Stomach (tissue), 19 donors: ENCODE measurements at places on chromosomes 7 and 10. TPM values are rescaled to one million over a fixed set of nuclear protein-coding genes. Genes with fewer than 3 reads are reported as not detected.

The DNAH11 gene
- under 0.01 TPM for polyA plus RNA-seq

The NANOS1 gene
- polyA plus RNA-seq, result 5.8 TPM

The TAS2R4 gene
- polyA plus RNA-seq, result not detected

The TEX47 gene
- not detected for polyA plus RNA-seq

The LRRC18 gene
- polyA plus RNA-seq, result not detected

The EFCAB10 gene
- not detected for polyA plus RNA-seq

The PTF1A gene
- polyA plus RNA-seq, result 3.4 TPM

DNA sequence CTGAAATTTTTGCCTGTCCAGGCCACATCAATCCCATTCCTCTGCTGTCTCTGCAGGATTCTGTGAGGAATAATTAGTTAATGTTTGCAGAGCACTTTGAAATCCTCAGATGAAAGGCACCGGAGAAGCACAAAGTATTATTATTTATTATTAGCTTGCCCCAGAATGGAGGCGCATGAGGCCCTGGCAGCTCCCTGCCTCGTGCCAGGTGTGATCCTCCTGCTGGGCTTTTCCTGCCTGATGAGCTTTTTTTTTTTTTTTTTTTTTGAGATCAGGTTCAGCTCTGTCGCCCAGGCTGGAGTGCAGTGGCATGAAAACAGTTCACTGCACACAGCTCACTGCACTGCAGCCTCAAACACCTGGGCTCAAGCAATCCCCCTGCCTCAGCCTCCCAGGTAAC is 65.2 kb downstream of the TCF7L2 start:
- no peak for DNase-seq

DNA sequence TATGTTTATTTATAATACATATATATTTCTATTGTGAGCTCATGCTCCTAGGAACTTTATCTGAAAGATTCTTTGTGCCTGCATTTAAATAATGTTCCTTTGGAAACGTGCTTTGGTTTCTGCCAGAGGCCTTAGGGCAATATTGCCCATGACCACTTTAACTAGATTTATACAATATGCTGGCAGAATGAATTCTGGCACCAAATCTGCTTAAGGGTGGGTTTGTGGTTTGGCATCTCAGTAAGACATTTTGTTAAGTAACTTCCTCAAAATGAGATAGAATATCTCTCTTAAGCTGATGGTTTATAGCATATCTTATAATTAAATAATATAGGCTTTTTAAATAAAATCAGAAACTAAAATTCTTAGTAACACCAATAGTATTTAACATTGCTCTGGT is 252.9 kb downstream of the RNLS start:
- DNase-seq, result no peak

- DNase-seq, result no peak
Observed at GRCh38 chr7:44173911-44174693, 15.1 kb downstream of the GCK start.

DNA sequence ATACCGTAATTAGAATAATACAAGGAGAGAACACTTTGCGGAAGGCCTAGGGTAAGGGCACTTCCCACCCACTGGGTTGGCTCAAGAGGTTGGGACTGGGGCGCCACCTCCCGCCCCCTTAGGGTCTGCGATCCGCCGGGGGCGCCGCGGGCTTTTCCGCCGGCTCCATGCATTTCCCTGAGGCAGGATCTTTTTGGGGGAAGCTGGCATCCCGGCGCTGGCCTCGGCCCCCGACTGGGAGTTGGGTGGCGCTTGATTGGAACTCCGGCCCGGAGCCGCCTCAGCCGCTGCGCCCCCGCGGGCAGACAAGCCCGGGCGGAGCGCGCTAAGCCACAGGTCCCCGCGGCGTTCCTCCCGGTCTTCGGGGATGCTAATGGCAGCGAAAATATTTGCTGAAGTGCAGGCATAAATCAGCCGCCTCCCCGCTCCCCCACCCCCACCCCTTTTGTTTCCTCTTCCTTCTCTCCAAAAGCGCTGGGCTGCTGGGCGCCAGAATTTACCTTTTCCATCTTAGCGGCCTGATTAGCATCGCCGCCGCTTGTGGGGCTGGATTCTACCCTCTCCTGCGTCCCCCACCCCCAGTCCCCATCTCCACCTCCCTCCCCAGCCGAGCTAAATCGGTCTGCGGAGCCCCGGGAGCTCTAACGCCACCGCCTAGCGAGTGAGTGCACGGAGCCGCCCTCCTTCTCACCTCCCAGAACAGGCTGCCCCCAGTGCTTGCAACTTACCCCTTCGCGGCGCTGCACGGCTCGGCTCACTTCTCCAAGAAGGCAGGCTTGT is 5.1 kb downstream of the UNC5B start:
- no peak for DNase-seq

DNA sequence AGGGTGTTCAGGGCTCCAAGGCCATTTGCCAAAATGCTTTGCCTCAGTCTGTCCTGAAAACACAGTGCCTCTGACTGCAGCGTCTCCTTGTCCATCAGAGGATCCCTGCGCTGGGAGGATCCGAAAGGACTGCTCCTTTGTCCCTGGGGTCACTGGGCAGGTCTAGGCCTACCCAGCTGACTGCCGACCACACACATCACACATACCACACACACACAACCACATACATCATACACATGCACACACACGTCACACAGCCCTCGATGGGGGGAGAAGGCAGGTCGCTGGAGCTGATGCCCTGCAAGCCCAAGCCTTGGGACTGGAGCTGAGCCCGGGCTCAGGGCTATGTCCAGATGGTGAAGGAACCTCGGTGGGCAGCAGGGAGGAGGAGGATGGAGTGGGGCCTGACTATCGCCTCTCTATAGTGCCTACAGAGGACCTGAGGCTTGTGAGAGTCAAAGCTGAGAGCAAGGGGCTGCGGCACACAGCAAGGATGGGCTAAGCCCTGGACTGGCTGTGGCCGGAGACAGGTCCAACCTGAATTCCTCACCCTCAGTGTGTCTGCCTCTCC is 29.1 kb downstream of the GPRIN2 start:
- DNase-seq, result peak; percentile 25

GRCh38 chr10:31018962-31019361 is 12.7 kb downstream of the ZNF438 start:
- no peak for DNase-seq

GRCh38 chr7:94056796-94057207 is 52.6 kb upstream of the BET1 start:
- DNase-seq, result no peak

GRCh38 chr7:149228831-149229471 is 10.5 kb upstream of the ZNF212 start:
- DNase-seq, result no peak

- peak; percentile 13 for DNase-seq
Observed at GRCh38 chr7:81264116-81264515, 345.3 kb upstream of the SEMA3C start.

DNA sequence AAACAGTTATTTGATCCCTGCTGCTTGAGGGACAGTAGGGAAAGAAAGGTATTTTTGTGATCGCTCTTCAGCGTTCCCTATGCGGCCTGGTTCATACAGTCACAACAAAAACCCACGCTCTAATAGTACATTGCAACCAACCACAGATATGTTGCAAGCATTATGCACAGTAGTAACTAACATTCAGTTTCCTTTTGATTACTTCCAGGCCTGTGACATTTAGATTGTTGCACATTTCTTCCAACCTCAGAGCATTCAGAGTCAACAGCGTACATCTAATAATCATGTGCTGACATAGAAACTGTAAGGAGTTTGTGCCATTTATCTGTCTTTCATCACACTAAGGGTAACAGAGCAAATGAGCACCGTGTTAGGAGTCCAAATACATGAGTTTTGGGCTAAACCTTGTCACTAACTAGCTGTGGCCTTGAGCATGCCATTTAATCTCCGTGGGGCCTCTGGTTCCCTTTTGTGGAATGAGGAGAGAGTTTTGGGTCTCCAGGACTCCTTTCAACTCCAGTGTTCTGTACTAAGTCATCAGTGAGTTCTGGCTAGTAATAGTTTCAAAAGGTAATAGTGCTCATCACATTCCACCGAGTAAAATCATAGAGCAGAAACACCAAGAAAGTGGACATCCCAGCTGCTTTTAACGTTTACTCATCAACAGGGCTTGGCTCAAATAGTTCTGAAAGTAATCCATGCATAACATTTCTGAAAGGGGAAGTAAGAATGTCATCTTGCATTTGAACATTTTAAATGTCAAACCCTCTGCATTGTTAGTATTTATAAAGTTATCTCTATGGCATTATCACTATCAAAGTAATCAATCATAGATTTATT is 99.0 kb upstream of the FZD1 start:
- DNase-seq, result no peak

GRCh38 chr10:60531006-60531405 is 141.3 kb upstream of the ANK3 start:
- no peak for DNase-seq

- no peak for DNase-seq
Observed at GRCh38 chr10:31020209-31020608, 11.5 kb downstream of the ZNF438 start.

- DNase-seq, result no peak
Observed at GRCh38 chr10:80976658-80977057, 439.0 kb downstream of the SH2D4B start.

DNA sequence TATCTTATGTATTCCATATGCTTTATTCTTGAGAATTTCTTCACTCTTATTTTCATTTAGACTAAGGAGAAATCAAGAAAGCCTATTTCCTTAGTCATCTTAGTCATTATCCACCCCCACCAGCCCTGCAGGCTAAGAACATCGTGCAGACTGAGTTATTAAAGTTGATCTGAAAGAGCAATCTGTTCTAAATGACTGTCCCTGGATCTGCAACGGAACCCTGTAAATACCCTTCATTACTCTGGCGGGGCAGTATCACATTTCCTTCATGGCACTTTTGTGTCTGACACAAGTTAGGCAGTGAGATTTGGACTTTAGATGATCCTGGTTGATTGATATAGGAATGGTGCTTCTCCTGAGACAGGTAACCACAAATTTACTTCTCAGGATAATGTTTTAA is 3.5 kb upstream of the MYPN start:
- no peak for DNase-seq

DNA sequence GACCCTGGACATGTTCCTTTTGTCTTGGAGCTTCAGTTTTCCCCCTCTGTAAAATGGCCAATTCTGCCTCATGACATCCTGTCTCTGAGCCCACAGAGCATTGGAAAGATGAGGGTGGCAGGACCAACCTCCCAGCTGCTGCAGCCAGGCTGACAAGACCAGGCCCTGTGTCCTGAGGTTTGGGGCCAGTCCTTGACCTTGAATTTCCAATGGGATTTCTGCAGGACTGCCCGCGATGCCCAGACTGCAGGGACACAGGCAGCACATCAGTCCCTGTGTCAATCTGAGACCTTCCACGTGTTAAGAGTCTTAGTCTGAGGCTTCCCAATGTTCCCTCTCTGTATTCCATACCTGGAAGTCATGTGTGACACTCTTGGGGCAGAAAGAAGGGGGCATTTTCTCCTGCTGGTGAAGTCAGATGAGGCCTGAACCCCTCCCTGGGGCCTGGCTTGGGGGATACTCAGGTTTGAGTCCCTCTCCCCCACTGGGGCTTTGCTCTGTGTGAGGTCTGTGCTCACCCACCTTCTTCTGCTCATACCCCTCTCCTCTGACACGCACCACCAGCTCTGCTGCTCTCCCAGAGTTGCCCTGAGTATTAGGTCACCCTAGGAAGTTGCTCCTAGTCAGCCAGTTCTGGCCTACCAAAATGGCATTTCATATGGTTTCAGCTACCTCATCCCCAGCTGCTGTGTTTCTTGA is 79.2 kb downstream of the ADCY1 start:
- peak; percentile 5 for DNase-seq

DNA sequence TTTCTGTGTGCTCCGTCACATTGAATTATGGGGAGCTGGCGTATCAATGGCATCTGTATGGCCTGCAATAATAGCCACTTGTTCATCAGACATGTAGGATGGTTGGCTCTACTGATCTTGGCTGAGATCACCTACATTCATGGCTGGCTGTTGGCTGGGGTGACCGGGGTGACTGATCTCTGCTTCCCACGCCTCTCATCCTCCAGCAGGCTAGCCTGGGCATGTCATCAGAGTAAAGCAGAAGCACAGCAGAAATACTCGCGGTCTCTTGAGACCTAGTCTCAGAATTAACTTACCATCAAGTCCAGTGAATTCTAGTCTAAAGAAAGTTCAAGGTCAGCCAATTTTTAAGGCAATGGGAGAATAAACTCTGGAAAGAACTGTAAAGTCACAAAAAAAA is 257.7 kb upstream of the GLI3 start:
- no peak for DNase-seq

GRCh38 chr7:114196517-114196916 is 218.1 kb upstream of the FOXP2 start:
- no peak for DNase-seq

DNA sequence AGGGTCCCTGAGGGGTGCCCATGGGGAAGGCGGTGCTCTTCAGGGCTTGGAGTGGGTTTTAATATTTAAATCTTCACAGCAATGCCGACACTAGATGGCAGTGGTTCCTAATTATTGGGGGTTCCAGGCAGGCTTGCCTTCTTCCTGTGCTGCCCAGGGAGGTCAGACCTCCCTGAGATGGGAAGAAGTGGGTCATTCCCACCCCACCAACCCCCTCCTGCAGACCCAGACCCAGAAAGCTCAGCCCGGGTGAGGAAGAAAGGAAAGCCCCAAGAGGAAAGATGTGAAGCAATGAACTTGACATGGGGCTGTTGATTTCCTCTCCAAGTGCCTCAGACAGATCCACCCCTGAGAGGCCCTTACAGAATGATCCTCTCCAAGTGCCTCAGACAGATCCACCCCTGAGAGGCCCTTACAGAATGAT is 85.1 kb upstream of the LANCL2 start:
- peak; percentile 63 for DNase-seq

- DNase-seq, result no peak
Observed at GRCh38 chr10:12766223-12766622, 235.3 kb downstream of the CCDC3 start.

- DNase-seq, result no peak
Observed at GRCh38 chr10:97585439-97585811, 1.2 kb downstream of the HOGA1 start.

DNA sequence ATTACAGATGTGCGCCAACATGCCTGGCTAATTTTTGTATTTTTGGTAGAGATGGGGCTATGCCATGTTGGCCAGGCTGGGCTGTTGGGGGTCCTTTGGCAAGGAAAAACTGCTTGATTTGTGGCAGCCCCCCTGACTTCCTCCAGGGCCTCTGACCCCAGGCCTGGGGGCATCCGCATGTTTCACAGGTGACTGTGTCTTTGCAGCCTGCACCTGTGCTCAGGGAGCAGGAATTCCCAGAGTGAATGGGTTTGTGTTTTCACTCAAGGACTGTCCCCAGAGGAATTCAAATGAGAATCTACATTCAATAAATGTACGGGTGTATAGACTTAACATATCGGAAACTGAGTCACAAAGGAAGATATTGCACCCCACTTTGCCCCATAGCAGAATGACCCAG is 11.6 kb upstream of the CLIP2 start:
- DNase-seq, result no peak
